Neural progenitor cell (in vitro differentiated cells): ENCODE measurements at places on chromosomes 16 and 17. TPM values are rescaled to one million over a fixed set of nuclear protein-coding genes. Genes with fewer than 3 reads are reported as not detected.
A peak's percentile ranks its signal among the peaks of the same experiment; 100 is the strongest.

CTRL gene
- 0.40 and 0.45 TPM in 2 replicates for total RNA-seq

ABCC11 gene
- total RNA-seq: 0.09 TPM in 1 of 2 replicates, not detected in the other

- no peak for DNase-seq
These were observed 86.8 kb upstream of the SOX9 start for GRCh38 chr17:72034000-72034399.

GRCh38 chr17:75476271-75476671 lies 19.8 kb downstream of the TMEM94 start:
- no peak for DNase-seq

- peak; percentile 18 for DNase-seq
These were observed 23.4 kb upstream of the KRT24 start for GRCh38 chr17:40726919-40727318.

DNA sequence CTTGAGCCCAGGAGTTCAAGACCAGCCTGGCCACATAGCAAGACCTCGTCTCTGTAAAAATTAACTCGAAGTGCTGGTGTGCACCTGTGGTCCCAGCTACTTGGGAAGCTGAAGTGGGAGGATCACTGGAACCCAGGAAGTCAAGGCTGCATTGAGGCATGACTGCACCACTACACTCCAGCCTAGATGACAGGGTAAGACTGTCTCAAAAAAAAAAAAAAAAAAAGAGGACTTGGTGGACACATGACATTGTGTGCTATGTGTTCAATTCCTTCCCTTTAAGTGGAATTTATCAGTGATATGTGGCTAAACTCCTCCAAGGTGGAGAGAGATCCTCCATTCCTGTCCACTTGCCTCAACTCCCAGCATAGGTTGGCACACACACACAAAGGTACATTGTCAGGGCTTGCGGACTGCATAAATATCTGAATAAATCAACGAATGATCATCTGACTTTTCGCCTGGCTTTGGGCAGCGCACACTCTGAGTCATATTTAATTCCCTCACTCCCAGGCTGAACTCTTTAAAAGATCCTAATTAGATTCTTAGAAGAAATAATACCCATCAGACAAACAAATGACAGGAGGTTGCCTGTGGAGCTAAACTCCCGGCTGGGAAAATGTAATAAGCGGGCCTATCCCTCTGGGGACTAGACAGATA lies 25.0 kb upstream of the SYT17 start:
- no peak for DNase-seq

DNA sequence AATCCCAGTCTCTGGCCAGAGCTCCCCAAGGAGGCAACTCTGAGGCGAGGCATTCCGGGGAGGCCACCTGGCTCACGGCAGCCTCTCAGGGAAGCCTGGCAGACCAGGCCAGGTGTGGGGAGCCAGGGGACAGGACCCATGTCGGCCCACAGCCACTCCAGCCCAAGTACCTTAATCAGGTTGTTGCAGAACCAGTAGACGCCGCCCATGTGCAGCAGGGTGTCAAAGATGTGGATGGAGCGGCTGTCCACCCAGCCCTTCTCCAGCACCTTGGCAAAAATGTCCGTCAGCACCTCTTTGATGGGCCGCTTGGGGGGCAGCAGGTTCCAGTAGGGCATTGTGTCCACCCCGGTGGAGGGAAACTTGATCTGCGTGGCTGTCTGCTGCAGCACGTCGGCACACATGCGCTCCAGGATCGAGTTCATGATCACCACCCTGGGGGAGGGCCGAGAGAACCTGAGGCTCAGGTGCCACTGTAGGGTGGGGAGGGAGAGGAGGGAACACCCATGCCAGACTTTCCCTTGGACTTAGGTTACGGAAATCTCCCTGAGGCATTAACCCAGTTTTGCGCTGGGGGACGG lies 7.8 kb downstream of the CSF3 start:
- DNase-seq: no peak
